Hematopoietic multipotent progenitor cell treated with erythropoietin and hydrocortisone succinate and interleukin-3 and kit ligand, for 17 days (in vitro differentiated cells): ENCODE measurements at places on chromosomes 7 and 10.

GRCh38 chr10:72048450-72049124, 39.8 kb downstream of the SPOCK2 start:
- DNase-seq: peak; percentile 89

GRCh38 chr10:78209970-78210369, 176.3 kb downstream of the RPS24 start:
- DNase-seq: no peak

DNA sequence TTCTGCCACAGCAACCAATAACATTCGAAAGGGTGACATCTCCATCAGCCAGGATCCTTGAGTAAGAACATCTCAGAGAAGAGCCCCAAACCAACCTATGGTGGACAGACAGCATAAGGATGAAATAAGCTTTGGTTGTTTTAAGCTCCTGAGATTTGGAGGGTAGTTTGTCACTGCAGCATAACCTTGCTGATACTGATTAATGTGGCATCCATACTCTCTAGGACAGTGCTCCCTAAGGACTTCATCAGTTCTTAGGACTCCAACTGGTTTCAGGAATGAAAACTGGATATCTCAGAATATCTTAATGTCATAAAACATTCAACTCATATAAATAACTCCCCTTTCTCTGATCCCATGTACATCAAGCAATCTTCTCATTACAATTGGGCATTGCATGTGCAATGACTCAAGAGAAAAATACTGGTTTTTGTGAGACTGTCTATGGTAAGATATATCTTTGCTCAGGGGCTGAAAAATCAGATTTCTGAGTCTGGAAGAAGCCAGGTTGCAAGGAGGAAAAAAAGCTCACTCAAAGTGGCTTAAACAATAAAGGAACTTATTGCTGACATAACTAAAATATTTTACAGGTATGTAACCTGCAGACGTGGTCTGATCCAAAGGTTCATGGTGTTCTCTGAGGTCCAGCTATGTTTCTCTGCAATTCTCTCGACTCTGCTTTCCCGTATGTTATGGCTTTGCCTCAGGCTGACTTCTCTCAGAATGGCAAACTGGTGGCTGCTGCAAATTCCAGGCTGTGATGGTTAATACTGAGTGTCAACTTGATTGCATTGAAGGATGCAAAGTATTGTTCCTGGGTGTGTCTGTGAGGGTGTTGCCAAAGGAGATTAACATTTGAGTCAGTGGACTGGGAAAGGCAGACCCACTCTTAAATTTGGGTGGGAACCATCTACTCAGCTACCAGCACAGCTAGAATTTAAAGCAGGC, 65.7 kb downstream of the RAB11FIP2 start:
- no peak for DNase-seq

- peak; percentile 81 for DNase-seq
Measured at GRCh38 chr7:155598810-155599210, 45.7 kb upstream of the RBM33 start.

DNA sequence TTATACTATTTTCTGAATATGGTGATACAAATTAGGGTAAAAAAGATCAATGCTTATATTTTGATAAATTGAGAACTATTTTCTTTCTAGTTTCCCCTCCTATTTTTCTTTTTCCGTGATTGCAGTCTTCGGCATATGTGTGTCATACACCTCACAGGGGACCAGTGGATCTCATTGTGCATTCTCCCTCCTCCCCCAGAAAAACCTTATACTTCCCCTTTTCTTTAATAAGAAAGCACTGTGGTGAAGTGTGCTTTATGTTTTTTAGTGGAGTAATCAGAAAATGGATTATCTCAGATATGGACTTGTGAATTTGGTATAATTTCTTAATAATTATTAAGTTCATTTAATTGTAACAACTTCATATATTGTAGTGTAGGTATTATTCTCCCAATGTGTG, 72.8 kb downstream of the BICC1 start:
- DNase-seq: no peak

GRCh38 chr10:14111208-14111607, 219.5 kb downstream of the FRMD4A start:
- DNase-seq: no peak

- no peak for DNase-seq
Measured at GRCh38 chr7:132181371-132181770, 394.9 kb downstream of the PLXNA4 start.

GRCh38 chr10:87507879-87508483, 3.3 kb downstream of the MINPP1 start:
- DNase-seq: peak; percentile 71

DNA sequence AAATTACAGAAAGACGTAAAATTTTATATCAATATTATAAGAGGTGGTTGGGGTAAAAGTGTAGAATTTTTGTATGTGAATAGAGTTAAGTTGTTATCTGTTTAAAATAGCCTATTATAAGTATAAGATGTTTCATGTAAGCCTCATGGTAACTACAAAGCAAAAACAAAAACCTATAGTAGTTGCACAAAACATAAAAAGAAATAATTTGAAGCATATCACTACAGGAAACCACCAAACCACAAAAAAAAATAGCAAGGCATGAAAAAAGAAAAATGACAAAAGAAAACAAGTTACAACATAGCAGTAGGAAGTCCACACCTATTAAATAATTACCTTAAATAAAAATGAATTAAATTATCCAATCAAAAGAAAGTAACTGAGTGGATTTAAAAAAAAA, 12.4 kb upstream of the GSTK1 start:
- no peak for DNase-seq

DNA sequence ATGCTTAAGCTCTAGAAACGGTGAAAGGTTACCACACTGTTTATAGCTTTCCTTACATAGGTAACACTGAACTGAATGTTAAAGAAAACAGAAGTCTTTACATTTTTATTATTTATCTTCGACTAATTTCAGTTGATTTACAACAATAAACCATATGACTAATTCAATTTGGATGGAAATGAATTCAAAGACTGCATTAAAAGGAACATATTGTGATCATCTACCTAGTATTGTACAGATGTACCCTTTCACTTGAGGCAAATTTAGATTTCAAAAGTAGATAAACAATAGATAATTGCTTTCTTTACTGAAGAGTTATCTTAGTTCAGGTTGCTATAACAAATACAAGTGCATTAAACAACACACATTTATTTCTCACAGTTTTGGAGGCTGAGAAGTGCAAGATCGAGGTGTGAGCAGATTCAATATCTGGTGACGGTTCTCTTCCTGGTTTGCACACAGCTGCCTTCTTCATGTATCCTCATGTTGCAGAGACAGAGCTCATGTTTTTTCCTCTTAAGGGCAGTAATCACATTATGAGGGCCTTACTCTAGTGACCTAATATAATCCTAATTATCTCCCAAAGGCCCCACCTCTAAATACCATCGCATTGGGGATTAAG, 15.0 kb upstream of the ARMC3 start:
- no peak for DNase-seq

DNA sequence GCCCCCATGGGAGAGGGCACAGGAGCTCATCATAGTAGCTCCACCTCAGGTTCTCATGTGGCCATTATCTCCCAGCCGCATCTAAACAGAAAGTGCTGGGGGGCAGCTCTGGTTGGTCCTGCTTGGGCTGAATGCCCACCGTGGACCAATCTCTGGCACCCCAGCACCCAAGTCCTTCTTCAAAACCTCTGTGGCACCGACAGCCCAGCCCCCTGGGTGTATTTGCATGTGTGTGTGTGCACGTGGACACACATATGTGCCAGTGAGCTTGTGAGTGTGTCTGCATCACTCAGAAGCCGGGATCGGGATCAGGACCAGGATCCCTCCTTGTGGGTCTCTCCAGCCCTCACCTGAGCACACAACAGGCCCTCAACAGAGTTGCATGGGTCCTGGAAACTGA, 68.2 kb downstream of the ALOX5 start:
- no peak for DNase-seq

DNA sequence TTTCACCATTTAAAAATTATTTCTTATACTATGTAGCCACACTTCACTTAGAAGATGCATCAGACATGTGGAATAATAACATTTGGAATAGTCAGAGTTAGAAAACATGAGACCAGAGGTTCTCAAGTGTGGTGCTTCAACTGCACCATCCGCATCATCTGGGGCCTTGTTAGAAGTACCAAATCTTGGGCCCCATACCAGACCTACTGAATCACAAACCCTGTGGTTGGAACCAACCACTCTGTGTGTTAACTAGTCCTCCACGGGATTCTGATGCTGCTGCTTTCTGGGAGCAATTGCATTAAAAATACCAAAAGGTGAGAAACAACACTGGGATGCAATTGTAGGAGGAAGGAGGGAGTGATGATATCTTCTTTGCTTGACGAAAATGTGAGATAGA, 125.2 kb downstream of the GNAT3 start:
- DNase-seq: no peak

GRCh38 chr10:87760195-87760905, 57.7 kb downstream of the ATAD1 start:
- no peak for DNase-seq
